HCT116 (cell line): ENCODE measurements at places on chromosomes 16 and 17.

DNA sequence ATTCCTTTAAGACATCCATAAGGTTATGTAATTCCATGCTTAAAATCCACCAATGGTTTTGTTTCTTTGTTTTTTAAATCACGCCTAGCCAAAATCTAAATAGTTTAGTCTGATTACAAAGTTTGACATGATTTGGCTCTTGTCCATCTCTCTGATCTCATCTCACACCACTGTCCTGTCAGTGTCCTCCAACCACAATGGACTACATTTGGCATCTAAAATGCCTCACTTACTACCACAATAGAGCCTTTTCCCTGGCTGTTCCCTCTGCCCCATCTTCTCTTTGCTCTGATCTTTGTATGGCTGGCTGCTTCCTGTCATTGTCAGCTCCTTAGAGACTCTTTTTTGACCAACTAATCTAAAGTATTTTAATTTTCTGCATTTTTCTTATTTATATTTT, 157.2 kb downstream of the MYO1D start:
- no peak for DNase-seq

DNA sequence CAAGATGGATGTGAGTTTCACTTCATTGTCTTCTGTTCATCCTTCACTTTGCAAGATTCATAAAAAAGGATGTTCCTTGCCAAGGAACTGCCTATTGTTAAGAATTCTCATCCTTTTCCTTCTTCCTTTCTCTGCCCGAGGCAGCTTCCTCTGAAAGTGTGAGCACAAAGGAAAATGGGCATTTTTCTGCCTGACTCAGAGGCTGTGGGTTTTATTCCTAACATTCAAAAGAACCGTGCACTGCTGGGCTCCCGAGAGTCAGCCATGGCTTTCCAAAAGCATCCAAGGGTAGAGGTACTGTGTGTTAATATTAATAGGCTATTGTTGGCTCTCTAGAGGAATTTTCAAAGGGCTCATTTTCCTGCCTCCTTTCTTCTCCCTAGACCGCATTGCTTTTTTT, 289.4 kb downstream of the ABCC12 start:
- DNase-seq = no peak

- DNase-seq = no peak
These were observed 458 bp downstream of the SLC12A4 start for GRCh38 chr16:67967958-67968399.

- no peak for DNase-seq
These were observed 158.9 kb upstream of the FAM20A start for GRCh38 chr17:68760141-68760475.

DNA sequence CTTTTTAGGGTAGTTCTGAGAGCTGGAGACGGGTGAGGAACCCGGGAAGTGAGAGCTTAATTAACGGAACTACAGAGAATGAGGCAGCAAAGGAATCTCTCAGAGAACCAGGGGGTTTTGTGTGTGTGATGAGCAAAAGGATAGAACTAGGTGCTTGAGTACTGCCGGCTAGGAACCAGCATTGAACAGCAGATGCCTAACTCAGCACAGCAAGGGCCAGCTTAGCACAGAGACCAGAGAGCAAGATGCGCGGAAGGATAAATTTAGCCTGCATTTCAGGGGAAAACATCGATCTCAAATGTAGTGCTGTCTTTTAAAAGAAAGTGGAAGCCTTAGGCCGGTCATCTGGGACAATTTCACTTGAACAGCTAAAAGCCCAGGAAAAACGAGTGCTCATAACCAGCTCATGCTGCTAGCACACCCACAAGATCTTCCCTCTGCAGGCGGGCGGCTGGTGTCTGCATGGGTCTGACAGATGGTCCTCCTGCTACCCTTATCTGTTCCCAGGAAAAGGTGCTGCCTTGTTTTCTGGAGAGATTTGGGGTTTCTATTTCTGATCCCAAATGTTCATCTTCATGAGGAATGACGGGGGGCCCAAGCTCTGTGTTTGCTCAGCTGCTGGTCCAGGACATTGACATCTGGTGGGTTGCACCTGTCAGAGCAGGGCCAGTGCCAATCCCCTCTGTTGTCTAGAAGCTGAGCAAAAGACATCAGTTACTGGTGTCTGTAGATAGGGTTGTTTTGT, 103.9 kb downstream of the SOCS1 start:
- no peak for DNase-seq

DNA sequence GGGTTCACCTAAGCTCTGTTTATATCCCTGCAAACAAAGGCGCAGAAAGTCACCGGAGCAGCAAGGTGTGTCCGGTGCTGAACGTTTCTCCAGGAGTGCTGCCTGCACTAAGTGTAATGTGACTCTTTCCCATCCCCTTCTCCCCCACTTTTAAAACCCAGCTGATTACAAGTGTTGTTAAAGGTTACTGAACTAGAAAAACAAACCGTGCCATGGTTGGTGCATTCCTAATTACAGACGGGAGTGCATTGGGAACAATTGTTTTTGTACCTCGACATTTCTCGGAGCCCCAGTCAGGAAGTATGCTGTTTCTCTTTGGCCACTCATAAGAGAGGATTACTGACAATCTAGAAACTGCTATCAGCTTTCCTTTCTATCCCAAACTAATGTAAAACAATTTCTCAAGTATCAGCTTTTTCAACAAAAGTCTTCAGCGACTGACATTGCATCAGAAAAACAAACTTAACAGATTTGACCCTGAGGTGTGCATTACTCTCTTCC, 441.0 kb upstream of the SALL1 start:
- DNase-seq = no peak
